Neural crest cell (in vitro differentiated cells): ENCODE measurements at places on chromosomes 11 and 22. TPM values are rescaled to one million over a fixed set of nuclear protein-coding genes. Genes with fewer than 3 reads are reported as not detected.

RPS6KB2 gene
- 48.4 and 55.0 TPM in 2 replicates for total RNA-seq

DNA sequence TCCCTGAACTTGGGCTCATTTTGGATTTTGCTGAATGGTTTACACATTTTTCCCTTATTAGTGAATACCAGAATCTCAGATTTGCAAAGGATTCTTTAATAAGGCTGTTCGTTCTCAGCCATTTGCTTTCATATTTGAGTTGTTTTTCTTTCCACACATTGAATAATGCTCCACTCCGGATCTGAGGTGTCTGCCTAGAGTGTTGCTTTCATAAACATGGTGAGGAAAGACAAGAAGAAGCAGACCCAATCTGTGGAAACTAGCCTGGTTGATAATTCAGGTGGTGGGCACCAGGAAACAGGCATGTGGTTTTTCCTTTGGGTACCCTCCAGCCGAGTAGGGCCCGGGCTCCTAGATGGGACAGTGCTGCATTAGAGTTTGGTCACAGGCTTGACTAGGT, 35.0 kb downstream of the LDLRAD3 start:
- peaks cover 29% of the 10 kb centered on the region for H3K36me3 ChIP-seq
- no peak for DNase-seq
- no peaks in the 10 kb centered on the region for H3K27me3 ChIP-seq
- H3K4me3 ChIP-seq = no peak overlapping the region
- H3K27ac ChIP-seq = no peak overlapping the region

DNA sequence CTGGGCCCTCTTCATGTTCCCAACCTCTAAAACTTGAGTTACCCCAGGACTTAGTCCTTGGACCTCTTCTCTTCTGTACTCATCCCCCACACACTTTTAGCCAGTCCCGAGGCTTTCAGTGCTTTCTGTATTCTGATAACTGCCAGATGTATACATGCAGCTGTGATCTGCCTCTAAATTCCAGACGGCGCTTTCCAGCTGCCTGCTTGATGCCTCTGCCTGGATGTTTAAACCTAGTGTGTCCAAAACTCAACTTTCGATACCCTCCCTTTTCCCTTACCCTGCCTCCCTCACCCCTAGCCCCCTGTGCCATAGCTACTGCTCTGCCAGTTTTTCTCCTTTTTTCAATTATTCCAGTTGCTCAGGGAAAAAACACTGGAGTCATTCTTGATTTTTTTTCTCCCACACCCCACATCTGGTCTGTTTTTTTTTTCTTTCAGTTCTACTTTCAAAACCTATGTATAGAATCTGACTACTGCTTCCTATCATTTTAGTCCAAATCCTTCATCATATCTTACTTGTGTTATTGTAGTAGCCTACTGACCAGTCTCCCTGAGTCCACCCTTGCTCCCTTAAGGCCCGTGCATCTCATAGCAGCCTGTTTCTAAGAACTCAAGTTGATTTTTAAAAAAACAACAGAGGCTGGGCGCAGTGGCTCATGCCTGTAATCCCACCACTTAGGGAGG, 32.9 kb upstream of the TECTA start:
- H3K27me3 ChIP-seq = no peaks in the 10 kb centered on the region
- H3K27ac ChIP-seq = no peak overlapping the region
- no peak overlapping the region for H3K4me3 ChIP-seq
- DNase-seq = no peak
- peaks cover 19% of the 10 kb centered on the region for H3K4me1 ChIP-seq

BIRC3 gene
- total RNA-seq = 0.16 and 0.33 TPM in 2 replicates

DNA sequence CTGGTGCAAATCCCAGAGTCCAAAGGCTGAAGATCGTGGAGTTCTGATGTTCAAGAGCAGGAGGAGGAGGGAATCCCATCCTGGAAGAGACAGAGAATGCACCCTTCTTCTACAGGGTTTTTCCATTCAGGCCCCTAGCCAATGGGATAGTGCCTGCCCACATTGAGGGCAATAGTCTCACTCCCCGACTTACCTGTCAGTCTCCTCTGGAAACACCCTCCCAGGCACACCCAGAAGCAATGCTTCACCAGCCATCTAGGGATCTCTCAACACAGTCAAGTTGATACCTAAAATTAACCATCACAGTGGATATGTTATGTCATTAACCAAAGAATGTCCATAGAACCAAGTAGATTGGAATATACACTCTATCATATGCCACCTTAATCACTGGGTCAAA, 72.9 kb downstream of the FAM83F start:
- H3K27me3 ChIP-seq = peaks cover 7% of the 10 kb centered on the region
- no peaks in the 10 kb centered on the region for H3K36me3 ChIP-seq
- no peaks in the 10 kb centered on the region for H3K4me1 ChIP-seq
- no peak for DNase-seq

GRCh38 chr11:37812281-37812880, 1214.3 kb upstream of the RAG2 start:
- no peak overlapping the region for H3K27ac ChIP-seq
- H3K4me1 ChIP-seq = peaks cover 15% of the 10 kb centered on the region
- no peaks in the 10 kb centered on the region for H3K27me3 ChIP-seq
- H3K36me3 ChIP-seq = no peaks in the 10 kb centered on the region
- DNase-seq = no peak

CHKA gene
- 44.2 and 46.4 TPM in 2 replicates for total RNA-seq

GPR152 gene
- not detected in 2 replicates for total RNA-seq

GRCh38 chr11:1746511-1746931, 3.9 kb downstream of the IFITM10 start:
- peaks cover 5% of the 10 kb centered on the region for H3K36me3 ChIP-seq
- H3K4me3 ChIP-seq = no peak overlapping the region
- peaks cover 38% of the 10 kb centered on the region for H3K27me3 ChIP-seq
- no peak overlapping the region for H3K27ac ChIP-seq

NELL1 gene
- 0.51 and 1.2 TPM in 2 replicates for total RNA-seq

ARHGAP20 gene
- 0.20 and 0.23 TPM in 2 replicates for total RNA-seq

PRR33 gene
- not detected in 2 replicates for total RNA-seq

GRCh38 chr11:19389787-19390303, 149.1 kb upstream of the E2F8 start:
- peaks cover 2% of the 10 kb centered on the region for H3K36me3 ChIP-seq
- H3K27ac ChIP-seq = no peak overlapping the region
- no peak for DNase-seq
- no peak overlapping the region for H3K4me3 ChIP-seq
- H3K4me1 ChIP-seq = peaks cover 6% of the 10 kb centered on the region

OR5J2 gene
- total RNA-seq = not detected in 2 replicates

DNA sequence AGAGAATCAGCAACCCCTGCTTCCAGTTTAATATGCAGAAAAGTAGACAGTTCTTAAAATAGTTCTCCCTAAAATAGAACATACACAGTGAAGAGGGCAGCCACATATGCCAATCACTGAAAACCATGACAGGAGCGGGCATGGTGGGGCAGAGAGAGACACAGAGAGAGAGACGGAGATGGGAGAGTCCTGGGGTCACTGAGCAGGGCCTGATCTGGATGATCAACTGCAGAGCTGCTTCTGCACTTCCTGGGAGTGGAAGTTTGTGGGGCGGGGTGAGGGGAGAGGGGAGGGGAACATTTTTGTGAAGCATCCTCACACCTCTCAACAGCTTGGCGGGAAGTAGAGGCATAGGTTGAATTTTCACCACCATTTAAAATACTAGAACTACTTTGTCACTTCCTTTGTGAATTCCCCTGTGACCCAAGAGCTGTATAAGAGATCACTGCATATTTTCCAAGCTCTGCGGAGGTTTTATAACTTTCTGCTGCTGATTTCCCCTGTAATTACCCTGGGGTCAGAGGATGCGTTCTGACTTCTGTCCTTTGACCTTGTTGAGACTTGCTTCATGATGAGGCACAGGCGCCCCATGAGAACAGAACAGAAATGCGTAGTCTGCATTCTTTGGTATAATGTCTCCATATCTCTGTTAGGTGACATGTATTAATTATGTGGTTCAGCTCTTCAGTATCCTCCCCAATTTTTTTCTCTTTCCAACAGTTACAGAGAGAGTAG, 419.4 kb downstream of the BRD1 start:
- no peak overlapping the region for H3K27ac ChIP-seq
- H3K36me3 ChIP-seq = no peaks in the 10 kb centered on the region
- no peak overlapping the region for H3K4me3 ChIP-seq
- peaks cover 9% of the 10 kb centered on the region for H3K27me3 ChIP-seq
- H3K4me1 ChIP-seq = peaks cover 11% of the 10 kb centered on the region
- DNase-seq = no peak

MUC2 gene
- not detected in 2 replicates for total RNA-seq

DNA sequence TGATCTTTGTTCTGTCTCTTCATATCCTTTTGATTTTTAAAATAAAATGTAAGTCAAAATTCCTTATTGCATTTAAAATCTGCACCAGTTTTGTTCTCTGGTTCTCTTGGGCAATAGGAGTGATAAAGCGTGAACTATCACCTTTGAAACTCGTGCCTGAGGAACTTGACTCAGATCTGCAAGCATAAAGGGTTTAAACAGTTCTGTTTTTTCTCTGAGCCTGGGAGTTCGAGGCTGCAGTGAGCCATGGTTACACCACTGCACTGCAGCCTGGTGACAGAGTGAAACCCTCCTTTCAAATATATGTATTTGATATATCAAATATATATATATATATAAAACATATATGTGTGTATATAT, 38.9 kb upstream of the CLMP start:
- peaks cover 2% of the 10 kb centered on the region for H3K27me3 ChIP-seq
- H3K36me3 ChIP-seq = no peaks in the 10 kb centered on the region
- peaks cover 12% of the 10 kb centered on the region for H3K4me1 ChIP-seq
- no peak overlapping the region for H3K4me3 ChIP-seq
- no peak overlapping the region for H3K27ac ChIP-seq

CEND1 gene
- 1.0 and 1.2 TPM in 2 replicates for total RNA-seq

DNA sequence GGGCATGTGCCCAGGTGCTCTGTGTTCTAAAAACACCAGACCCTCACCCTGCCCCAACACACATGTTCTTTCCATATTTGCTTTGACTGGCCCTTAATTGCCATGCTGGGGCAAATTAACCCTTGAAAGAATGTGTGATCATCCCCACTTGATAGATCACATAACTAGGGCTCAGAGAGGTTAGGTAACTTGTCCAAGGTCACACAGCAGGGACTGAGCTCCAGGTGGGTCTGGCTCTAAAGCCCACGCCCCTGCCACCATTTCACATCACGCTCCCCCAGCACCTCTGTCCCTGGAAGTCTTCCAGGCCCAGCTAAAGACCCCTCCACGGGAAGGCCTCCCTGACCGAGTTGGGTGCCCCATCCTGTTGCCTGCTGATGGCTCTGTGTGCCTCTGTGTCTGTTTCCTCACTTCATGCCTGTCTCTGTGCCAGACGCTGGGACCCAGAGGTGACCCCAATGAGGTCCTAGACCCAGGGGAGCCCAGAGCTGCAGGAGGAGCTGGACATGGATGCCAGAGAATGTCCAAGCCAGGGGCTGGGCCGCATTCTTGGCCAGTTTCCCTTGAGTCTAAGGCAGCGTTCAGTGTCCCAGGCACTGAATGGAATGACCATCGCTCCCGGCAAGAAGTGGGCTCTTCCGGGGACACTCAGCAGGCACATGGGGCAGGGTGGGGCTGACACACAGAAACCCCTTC, 79.7 kb downstream of the MYO7A start:
- no peak overlapping the region for H3K4me3 ChIP-seq
- no peaks in the 10 kb centered on the region for H3K4me1 ChIP-seq
- H3K27ac ChIP-seq = no peak overlapping the region
- no peaks in the 10 kb centered on the region for H3K36me3 ChIP-seq
- no peak for DNase-seq

GRCh38 chr11:112315057-112315720, 54.5 kb upstream of the PLET1 start:
- H3K4me3 ChIP-seq = no peak overlapping the region
- no peak for DNase-seq
- H3K27ac ChIP-seq = no peak overlapping the region
- no peaks in the 10 kb centered on the region for H3K27me3 ChIP-seq
- no peaks in the 10 kb centered on the region for H3K36me3 ChIP-seq
- no peaks in the 10 kb centered on the region for H3K4me1 ChIP-seq

SYT9 gene
- total RNA-seq = 0.72 and 1.2 TPM in 2 replicates

GRCh38 chr22:29194184-29194583, 11.5 kb upstream of the EMID1 start:
- H3K4me1 ChIP-seq = peaks cover 19% of the 10 kb centered on the region
- DNase-seq = no peak
- H3K27ac ChIP-seq = no peak overlapping the region
- no peaks in the 10 kb centered on the region for H3K27me3 ChIP-seq
- H3K36me3 ChIP-seq = no peaks in the 10 kb centered on the region
- no peak overlapping the region for H3K4me3 ChIP-seq

- peak; percentile 61 for DNase-seq
- no peaks in the 10 kb centered on the region for H3K27me3 ChIP-seq
- H3K36me3 ChIP-seq = no peaks in the 10 kb centered on the region
- peaks cover 42% of the 10 kb centered on the region for H3K4me1 ChIP-seq
Observed at GRCh38 chr11:44556735-44557409, 8.6 kb upstream of the CD82 start.

GRCh38 chr11:119895981-119896380, 167.0 kb upstream of the NECTIN1 start:
- peaks cover 10% of the 10 kb centered on the region for H3K4me1 ChIP-seq
- no peak overlapping the region for H3K27ac ChIP-seq
- no peaks in the 10 kb centered on the region for H3K36me3 ChIP-seq

DNA sequence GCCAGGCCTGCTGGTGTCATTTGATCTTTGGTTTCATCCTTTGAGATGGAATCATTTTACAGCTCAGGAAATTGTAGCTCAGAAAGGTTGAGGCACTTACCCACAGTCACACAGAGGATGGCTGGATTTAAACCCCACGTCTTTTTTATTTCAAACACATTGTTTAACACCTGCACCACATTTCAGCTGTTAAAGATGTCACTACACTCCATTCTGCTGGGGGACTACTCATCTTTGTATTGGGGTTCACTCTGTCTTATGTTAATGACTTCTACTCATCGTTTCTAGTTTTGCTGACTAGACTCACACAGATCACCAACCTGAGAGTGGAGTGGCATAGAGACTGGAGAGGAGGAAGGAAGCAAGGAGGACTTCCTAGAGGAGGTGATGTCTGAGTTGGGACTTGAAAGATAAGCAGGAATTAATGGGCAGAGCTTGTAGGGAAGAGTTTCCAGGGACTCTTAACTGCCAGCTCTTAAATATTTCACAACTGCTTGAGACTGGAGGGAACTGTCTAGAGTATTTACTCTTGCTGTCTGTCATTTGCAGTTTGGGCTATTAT, 80.0 kb downstream of the TP53I11 start:
- no peak for DNase-seq
- H3K4me1 ChIP-seq = peaks cover 24% of the 10 kb centered on the region
- H3K27me3 ChIP-seq = no peaks in the 10 kb centered on the region
- peaks cover 4% of the 10 kb centered on the region for H3K36me3 ChIP-seq

DNA sequence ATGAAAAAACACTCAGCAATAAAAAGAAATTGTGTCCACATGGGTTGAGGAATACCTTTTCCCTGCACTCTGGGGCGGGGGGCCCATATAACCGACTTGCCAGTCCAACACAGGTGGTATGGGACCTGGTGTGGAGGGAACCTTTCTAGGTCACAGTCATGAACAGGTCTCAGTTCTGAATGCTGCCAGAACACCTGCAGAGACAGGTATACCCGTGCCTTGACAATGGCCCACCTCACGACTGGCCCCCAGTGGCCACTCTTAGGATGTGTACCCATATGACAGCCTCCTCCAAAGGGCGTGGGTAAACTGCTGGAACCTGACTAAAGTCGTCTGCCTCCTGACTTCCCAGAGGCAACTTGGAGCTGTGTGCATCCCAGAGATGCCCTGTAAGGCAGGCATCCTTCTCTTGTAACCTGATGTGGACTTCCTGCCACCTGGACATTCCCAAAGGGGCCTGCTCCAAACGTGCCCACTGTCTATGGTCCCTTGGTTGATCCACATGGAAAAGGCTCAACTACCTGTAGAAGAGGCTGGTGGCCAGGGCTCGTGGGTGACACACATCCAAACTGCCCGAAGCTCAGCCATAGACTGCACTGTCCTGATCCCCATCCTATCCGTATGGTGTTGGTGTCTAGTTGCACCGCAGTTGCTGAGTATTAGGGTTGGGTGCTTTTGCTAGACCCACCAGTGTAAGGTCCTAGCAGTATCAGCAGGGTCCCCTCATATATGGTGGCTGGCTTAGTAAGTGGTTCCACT, 859.3 kb downstream of the BRD1 start:
- no peak for DNase-seq
- peaks cover 5% of the 10 kb centered on the region for H3K27me3 ChIP-seq
